ENCODE measurements at places on chromosomes 12 and 14. TPM values are rescaled to one million over a fixed set of nuclear protein-coding genes. Genes with fewer than 3 reads are reported as not detected.

The TMEM229B gene
- total RNA-seq = 4.5 TPM

The INHBC gene
- total RNA-seq = not detected

The DNAJC22 gene
- total RNA-seq = 2.5 TPM

The ACSS3 gene
- total RNA-seq = 6.3 TPM

The STAC3 gene
- 1.1 TPM for total RNA-seq

The OR6C74 gene
- total RNA-seq = under 0.01 TPM

The SOAT2 gene
- total RNA-seq = not detected

The TEX22 gene
- total RNA-seq = 0.28 TPM

The NFYB gene
- 16.7 TPM for total RNA-seq

The TAS2R7 gene
- total RNA-seq = not detected

The PTPN6 gene
- total RNA-seq = not detected

The ZFHX2 gene
- total RNA-seq = under 0.01 TPM

The NTS gene
- not detected for total RNA-seq

The FMNL3 gene
- total RNA-seq = 48.5 TPM

The DTX1 gene
- under 0.01 TPM for total RNA-seq

The SLC41A2 gene
- total RNA-seq = 41.2 TPM

The GARIN6 gene
- total RNA-seq = not detected

The RERGL gene
- total RNA-seq = 0.38 TPM

The PRH2 gene
- not detected for total RNA-seq

The IAPP gene
- not detected for total RNA-seq

The FAM90A1 gene
- 0.28 TPM for total RNA-seq

The GNB3 gene
- total RNA-seq = 1.4 TPM

The C14orf132 gene
- total RNA-seq = 20.9 TPM

The TAMALIN gene
- total RNA-seq = 9.0 TPM

The ORAI1 gene
- 9.0 TPM for total RNA-seq

The AQP6 gene
- total RNA-seq = under 0.01 TPM

The TMPO gene
- total RNA-seq = 173 TPM

The NEUROD4 gene
- not detected for total RNA-seq

The SDS gene
- not detected for total RNA-seq

The PLA2G1B gene
- not detected for total RNA-seq

The BEGAIN gene
- not detected for total RNA-seq

The AHNAK2 gene
- total RNA-seq = 33.0 TPM

The KRT1 gene
- total RNA-seq = not detected

The IFNG-AS1 gene
- not detected for total RNA-seq

The LYZ gene
- under 0.01 TPM for total RNA-seq

The PROX2 gene
- total RNA-seq = not detected

The LGR5 gene
- total RNA-seq = 1.7 TPM

The CLEC7A gene
- total RNA-seq = not detected

The METTL3 gene
- 79.0 TPM for total RNA-seq

The KRT71 gene
- not detected for total RNA-seq

The P2RX7 gene
- under 0.01 TPM for total RNA-seq

The CARMIL3 gene
- total RNA-seq = not detected

The SLC22A17 gene
- total RNA-seq = 40.9 TPM

The CLEC6A gene
- total RNA-seq = not detected

The CPNE8 gene
- total RNA-seq = 17.3 TPM

The SPIC gene
- total RNA-seq = not detected

The KRT4 gene
- not detected for total RNA-seq

The APAF1 gene
- 39.3 TPM for total RNA-seq

The KRT75 gene
- total RNA-seq = not detected

The TAC3 gene
- not detected for total RNA-seq

The LRFN5 gene
- 0.19 TPM for total RNA-seq

All from regular cardiac myocyte (primary cell).